ENCODE measurements at places on chromosomes 5 and 9.
A peak's percentile ranks its signal among the peaks of the same experiment; 100 is the strongest.

GRCh38 chr5:135034963-135035677 lies 1.1 kb upstream of the PITX1 start:
- DNase-seq = no peak

GRCh38 chr9:104927216-104927911 lies 591 bp downstream of the ABCA1 start:
- DNase-seq = peak; percentile 69

DNA sequence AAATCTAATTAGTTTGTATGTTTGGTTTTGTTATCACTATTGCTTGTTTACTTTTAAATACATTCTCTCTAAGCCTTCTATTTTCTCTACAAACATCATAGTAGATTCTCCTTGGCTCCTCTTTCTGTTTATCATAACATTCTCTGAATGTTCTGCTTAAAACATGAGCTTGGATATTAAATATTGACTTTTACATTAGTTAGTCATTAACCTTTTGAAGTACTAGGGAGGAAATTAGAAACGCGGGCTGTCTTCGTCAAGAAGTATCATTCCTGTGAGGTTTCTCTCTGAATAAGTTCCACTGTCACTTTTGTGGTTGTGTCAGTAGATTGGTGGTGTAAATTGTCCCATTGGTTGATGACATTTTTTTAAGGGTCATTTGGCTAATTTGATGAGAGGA lies 821.5 kb downstream of the EFNA5 start:
- DNase-seq = no peak

GRCh38 chr5:55055183-55055582 lies 31.1 kb downstream of the GZMK start:
- no peak for DNase-seq

DNA sequence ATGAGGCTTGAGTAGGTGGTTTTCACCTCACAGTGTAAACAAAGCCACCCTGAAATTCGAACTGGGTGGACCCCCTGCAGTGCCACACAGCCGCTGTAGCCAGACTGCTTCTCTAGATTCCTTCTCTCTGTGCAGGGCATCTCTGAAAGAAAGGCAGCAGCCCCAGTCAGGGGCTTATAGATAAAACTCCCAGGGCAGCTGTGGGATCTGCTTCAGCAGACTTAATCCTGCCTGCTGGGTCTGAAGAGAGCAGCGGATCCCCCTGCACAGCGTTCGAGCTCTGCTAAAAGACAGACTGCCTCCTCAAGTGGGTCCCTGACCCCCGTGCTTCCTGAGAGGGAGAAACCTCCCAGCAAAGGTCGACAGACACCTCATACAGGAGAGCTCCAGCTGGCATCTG lies 71.4 kb downstream of the CARTPT start:
- no peak for DNase-seq

- DNase-seq = no peak
Measured at GRCh38 chr5:81980160-81980559, 8.3 kb downstream of the ATG10 start.

DNA sequence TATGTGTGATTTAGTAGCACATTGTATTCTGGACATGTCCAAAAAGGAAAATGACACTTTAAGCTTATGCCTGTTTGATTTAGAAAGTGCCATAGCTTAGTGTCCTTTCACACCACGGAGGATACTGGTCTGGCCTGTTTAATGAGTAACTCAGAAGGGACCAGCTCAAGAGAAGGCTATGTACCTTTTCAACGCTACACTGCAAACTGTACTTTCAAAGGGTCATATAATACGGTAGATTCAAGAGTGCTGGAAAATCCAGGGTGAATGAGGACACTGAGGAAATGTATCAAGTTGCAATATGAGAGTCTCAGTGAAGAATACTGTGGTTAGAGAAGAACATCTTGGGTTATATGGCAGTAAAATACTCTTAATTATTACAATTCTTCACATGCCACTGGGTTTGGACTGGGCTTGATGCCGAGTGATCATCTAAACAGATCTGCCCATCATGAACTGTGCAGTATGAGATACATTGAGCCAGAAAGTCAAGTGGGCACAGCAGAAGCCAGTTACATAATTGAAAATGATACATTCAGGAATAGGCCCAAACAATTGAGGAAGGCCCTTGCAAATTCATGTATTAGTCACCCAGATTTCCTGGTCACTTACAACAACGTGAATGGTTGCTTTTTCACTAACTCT lies 1211.5 kb upstream of the CDH9 start:
- no peak for DNase-seq

- DNase-seq = no peak
Measured at GRCh38 chr9:7762600-7762999, 37.0 kb downstream of the DMAC1 start.

DNA sequence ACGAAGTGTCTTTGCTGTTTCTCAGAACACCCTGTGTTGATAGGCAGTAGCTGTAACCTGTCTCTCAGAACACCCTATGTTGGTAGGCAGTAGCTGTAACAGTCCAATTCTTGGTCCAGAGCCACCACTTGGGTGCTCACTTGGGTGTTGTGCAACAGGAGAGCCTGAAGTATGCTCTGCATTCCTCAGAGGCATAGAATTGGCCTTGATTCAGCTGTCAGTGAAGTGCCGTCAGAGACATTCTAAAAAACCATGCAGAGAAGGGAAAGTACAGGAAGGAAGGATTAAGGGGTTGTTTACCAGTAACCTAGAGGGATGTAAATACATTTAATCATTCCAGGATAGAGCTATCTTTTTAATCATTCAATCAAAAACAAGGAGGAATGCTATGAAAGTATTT lies 231.2 kb downstream of the ARRDC3 start:
- DNase-seq = no peak

- no peak for DNase-seq
Measured at GRCh38 chr9:121597698-121598166, 53.7 kb upstream of the DAB2IP start.

- no peak for DNase-seq
Measured at GRCh38 chr9:136616307-136616635, 46.4 kb upstream of the EGFL7 start.

DNA sequence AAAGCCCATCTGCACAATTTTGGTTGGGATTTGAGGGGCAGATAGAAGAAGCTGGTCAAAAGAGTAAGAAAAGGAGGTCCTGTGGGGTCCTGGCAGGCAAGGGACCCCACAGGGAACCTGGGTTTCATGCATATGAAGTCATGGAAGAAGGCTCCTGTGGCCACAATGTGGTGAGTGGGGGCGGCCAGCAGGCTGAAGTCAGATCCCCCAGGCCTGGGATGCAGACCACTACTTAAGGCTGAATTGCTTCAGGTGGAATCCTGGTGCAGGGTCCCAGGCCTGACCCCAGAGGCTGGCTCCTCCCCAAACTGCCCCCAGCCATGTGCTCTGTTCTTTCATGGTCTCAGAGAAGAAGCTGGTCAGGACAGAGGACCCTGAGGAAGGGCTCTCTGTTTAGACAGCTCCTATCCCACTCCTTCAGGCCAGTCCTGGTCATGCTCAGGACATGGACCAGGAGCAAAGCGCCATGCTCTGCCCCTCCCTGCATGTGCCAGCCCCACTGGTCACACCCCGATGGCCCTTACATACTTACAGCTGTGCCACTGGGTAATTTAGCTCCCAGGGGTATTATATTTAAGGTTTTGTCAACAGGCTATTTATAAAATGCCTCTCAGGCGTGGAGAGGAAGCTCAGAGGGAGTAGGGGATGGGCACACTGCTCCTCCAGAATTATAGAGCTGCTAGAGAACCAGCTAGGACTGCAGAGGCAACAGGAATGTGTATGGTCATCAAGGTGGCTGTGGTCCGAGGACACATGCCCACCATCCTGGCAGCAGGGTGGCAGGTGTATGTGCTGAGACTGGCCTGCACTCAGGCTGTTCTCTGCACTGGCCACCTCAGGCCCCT lies 33.4 kb downstream of the C5orf15 start:
- DNase-seq = no peak
